ENCODE measurements at places on chromosomes 4 and X.

DNA sequence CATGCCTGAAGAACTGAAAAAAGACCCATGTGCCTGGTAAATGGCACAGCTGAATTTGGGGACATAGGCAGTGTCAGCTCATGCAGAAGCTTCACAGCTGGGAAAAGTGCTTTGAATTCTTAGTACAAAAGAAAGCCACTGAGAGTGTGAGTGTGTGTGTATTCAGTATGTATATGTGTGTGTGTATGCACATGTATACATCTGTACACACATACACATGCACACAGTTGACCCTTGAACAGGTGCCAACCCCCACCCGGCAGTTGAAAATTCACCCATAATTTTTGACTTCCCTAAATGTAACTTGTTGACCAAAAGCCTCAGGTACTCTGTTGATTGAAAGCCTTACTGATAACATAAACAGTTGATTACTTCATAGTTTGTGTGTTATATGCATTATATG is 49.5 kb upstream of the ENPP6 start:
- DNase-seq: no peak

GRCh38 chrX:130030826-130031225 is 48.4 kb downstream of the BCORL1 start:
- DNase-seq: no peak

GRCh38 chrX:40872351-40872750 is 137.0 kb upstream of the MED14 start:
- DNase-seq: no peak

DNA sequence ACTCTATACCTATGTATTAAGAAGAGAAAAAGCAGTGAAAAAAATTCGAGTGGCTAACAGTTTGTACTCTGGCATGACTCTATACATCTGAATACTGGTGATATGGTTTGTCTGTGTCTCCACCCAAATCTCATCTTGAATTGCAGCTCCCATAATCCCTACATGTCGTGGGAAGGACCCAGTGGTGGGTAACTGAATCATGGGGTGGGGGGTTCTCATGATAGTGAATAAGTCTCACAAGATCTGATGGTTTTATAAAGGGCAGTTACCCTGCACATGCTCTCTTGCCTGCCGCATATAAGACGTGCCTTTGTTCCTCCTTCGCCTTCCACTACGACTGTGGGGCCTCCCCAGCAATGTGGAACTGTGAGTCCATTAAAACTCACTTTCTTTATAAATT is 70.4 kb downstream of the LRBA start:
- DNase-seq: no peak

- no peak for DNase-seq
These were observed 7.1 kb downstream of the CCDC160 start for GRCh38 chrX:134244043-134244442.

GRCh38 chr4:142181021-142181420 is 544.6 kb downstream of the IL15 start:
- no peak for DNase-seq

DNA sequence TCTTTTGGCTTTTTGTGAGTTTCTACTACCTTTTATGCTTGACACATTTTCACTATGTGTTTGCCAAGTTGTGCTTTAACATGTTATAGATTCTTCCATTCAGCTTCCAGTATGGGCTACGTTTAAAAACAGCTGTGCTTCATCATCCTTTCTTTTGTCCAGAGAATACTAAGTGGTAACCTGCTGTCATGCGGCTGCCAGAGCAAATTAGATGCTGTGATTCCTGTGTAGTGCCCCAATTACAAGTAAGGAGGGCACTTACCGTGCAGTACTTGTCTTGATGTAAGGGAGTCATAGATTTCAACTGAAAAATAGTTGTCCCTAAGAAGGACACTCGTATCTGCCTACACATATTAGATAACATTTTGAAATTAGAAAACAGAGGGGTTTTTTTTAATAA is 531.8 kb upstream of the GALNTL6 start:
- no peak for DNase-seq

DNA sequence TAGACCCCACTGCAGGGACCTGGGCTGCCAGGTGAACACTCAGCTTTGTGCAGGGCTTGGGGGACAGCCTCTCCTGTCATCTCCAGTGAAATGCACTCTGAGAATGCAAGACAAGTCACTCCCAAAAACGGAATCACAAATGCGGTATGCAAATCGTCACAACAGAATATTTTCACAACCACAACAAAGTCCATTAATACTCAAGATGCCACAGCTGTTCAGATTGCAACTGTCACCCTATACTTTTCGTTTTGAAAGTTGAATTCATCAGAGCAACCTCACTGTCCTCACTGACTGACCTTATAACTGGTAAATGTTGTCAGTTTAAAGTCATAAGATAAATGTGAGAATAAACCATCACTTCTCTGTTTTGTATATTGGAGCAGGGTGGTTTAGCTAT is 16.6 kb downstream of the JAKMIP1 start:
- DNase-seq: no peak

DNA sequence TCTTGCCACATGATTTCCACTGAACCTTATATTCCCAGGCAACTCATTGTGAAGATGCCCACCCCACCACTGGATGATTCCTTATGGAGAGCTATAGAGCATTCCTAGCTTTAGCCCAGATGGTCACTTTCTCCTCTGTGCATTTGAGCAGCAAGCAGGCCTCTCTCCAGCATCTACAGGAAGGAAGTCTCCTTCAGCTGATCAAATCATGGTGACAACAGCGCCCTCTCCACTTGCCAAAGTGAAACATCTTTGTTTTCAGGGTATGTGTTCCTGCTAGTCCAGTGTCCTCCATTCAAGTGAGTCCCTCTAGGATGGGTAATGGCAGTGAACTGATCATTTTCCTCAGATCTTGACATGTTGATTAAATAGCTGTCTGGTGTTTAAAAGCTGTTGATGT is 10.9 kb upstream of the SYTL5 start:
- DNase-seq: no peak

DNA sequence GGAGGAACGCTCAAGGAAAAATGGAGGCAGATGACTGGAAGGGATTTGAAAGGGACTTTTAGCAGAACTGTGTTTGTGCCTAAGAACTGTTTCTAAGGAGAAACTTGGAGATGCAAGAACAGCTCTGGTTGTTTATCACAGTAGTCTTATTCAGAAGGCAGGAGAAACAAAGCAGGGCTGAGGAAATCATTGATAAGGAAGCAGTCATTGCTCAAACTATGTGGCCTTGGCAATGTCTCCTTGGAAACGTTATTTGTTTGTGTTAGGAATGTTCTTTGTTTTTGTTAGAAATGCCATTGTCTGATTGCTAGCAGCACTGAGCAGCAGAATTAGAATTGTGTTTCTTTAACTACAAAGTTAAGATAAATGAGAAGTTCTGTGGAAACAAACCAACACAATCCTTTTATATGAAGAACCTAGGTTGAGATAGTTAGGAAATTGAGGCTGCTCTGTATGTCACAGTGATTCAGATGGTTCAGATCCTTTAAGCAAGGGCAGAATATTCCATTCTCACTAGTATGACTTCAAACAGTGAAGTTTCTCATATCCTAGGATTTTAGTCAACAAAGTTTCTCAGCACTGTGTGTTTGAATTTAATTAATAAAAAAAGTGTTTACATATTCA is 1191.3 kb upstream of the IGFBP7 start:
- no peak for DNase-seq

DNA sequence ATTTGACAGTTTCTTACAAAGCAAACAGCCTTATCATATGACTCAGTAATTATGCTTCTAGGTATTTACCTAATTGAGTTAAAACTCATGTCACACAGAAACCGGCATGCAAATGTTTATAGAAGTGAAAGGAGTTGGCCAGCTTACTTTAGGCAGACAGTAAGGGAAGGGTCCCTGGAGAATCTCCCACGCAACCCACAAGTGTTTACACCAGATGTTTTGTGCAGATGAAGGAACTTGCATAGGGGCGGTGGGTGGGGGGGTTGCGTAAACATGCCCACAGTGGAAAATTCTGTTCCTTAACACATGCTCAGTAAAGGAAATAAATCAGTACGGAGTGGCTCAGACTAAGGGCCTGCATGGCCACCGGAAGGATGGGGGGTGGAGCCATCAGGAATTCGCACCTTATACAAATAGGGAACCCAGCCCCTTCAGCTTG is 330.5 kb upstream of the AADAT start:
- DNase-seq: no peak

GRCh38 chr4:183588169-183588675 is 70.8 kb downstream of the RWDD4 start:
- no peak for DNase-seq

- DNase-seq: no peak
These were observed 245.0 kb upstream of the GPR101 start for GRCh38 chrX:137278825-137279224.

GRCh38 chr4:42277291-42277690 is 120.0 kb upstream of the SHISA3 start:
- DNase-seq: no peak

DNA sequence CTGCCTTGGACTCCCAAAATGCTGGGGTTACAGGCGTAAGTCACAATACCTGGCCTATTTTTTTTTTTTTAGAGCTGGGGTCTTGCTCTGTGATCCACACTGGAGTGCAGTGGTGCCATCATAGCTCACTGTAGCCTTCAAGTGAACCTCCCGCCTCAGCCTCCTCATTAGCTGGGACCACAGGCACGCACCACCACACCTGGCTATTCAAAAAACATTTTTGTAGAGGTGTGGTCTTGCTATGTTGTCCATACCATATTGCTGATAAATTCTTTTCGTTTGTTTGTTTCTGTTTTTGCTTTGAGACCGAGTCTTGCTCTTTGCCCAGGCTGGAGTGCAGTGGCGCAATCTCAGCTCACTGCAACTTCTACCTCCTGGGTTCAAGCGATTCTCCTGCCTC is 21.6 kb downstream of the ENOPH1 start:
- DNase-seq: no peak

DNA sequence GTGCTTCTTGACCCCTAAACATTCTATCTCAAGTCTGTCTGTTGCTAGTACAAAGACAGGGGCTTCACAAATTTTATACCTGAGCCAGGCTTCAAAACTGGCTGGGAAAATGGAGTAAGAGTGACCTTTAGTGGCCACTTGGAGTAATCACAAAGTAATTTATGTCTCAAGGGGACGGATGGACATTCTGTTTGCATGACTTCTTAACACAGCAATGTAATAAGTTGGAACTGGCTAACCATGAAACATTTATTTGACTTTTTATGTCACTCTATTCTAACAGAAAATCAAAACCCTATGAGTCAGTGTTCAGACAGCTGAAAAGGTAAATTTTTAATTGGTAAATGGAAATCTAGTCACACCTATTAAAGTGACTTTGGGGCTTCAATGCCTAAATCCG is 600.6 kb downstream of the ANKRD50 start:
- DNase-seq: no peak

- no peak for DNase-seq
These were observed 896.4 kb downstream of the TRIML1 start for GRCh38 chr4:189035654-189036053.

GRCh38 chr4:55186700-55187099 is 61.3 kb upstream of the KDR start:
- DNase-seq: no peak

DNA sequence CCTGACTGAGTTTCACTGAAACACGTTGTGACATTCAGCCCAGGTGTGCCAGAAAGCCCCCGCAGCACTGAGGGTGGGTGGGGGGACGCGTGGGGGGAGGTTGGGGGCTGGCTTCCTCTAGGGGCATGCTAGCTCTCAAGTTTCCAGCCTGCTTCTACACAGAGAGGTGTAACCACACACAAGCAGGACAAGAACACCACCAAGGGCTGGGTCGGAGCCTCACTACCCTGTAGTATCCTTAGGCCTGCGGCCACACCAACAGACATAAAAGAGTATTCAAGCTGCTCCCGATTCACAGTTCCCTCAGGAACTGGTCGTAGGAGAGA is 1.8 kb downstream of the USP46 start:
- no peak for DNase-seq

- DNase-seq: no peak
These were observed 1821.7 kb downstream of the ARAP2 start for GRCh38 chr4:34422472-34423175.

DNA sequence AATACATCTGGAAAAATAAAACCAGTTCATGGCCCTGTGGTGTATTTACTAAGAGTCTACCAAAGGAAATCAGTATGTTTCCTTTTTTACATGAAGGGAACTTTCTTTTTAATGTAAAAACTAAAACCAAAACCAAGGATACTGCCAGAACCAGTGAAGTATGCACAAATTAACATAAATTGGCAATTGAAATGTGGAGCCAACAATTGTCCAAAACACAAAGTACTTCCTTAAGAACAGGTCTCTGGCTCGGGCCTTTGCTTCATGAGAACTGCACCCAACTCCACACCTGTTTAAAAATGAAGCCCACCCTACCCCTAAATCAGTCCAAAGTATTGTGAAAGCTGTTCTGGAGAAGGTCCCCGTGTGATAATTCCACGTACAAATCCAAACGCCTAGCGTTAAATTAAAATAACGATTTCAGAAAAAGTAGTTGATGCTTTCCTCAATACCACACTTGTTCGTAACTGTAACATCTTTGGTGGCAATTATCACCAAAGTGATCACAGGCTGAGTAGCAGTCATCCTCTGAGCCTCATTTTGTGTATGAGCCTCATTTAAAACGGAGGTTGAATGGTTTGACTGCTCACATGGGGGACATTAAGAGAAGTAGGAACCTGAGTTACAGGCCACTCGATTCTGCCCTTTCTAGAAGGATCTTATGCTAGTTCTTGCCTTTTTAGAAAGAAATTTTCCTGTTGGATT is 93.0 kb downstream of the GEMIN8 start:
- no peak for DNase-seq

- no peak for DNase-seq
These were observed 25.4 kb downstream of the MBNL3 start for GRCh38 chrX:132463411-132463810.

- no peak for DNase-seq
These were observed 139.3 kb downstream of the PDE5A start for GRCh38 chr4:119489305-119489704.

- peak; percentile 40 for DNase-seq
These were observed 21.7 kb upstream of the CD38 start for GRCh38 chr4:15756361-15756861.

- DNase-seq: no peak
These were observed 24.4 kb downstream of the LRRC66 start for GRCh38 chr4:51995647-51996220.

DNA sequence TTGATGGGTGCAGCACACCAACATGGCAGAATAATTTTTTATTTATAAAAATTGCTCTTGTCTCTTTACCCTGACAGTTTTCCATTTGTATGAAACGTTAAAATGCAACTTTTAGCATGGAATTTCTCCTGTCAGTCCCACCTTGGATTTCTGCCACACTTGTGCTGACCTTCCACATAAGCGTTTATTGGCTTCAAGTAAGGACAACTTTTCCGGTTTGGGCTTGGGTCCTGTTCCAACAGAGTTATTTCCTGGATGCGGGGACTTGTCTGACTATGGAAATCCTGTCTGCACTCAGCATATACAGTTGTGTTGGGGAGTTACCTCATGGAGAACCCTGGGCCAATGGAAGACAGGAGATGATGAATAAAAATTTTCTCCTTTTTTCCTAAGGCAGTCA is 294.7 kb downstream of the NAF1 start:
- DNase-seq: no peak

DNA sequence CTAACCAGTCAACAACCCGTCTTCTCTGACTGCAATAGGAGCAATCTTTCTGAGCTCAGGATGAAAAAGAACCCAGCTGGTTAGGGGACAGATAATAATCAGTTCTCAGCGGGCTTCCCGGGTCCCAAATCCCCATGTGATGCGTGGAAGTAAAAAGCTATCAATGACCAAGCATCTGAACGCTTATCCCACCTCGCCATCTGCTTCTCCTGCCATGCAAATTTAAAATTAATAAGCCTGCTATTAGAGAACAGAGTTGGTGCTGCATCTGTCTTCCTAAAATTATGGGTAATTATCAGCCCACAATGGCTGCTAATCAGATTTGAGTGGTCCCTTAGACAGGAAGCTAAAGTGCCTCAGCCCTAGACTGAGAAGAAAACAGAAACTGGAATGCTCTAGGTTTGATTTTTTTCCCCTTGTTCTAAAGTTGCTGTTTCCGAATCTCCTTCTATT is 37.5 kb downstream of the AFAP1 start:
- DNase-seq: no peak
